ENCODE measurements at places on chromosomes 7 and 10.

GRCh38 chr10:81875467-81876252 lies 666 bp downstream of the NRG3 start:
- DNase-seq = no peak

DNA sequence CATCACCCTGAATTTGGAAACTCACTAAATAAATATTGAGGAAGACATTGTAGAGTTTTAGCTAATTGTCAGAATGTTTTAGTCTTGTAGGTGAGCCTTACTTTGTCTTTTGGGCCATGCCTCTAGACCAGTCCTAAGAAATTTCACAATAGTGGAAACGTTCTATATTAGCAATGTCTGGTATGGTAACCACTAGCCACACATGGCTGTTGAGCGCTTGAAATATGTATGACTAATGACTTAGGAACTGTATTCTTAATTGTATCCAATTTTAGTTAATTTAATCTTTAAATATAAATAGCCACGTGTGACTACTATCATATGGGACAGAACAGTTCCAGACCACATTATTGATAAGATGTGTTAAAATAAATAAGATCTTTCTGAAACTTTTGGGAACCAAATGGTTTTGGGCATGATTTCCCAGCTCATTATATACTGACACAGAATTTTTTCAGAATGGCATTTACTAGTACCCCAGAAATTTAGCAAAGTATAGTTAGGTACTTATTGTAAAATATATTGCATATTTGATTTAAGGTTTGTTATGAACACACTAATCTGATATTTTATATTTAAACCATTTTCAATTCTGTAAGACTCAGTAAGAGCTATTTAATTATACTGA lies 95.0 kb downstream of the VPS50 start:
- DNase-seq = no peak

DNA sequence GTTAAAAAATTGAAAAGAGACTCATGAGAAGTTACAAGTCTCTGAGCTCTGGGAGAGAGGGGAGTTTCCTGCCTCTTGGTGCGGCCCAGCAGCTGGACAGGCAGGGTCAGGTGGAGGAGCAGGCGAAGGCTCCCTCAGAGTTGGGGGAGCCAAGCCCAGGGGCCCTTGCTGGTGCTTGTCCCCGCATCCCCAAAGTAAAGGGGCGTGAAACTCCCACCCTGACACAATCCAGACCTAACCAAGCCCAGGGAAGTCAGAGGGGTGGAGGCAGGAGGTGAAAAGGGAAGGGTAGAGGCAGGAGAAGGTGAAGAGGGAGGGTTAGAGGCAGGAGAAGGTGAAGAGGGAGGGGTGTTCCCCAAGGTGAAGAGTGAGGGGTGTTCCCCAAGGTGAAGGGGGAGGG lies 322.8 kb downstream of the GLRX3 start:
- no peak for DNase-seq

GRCh38 chr7:107474104-107474521 lies 4.3 kb downstream of the GPR22 start:
- no peak for DNase-seq

GRCh38 chr10:104300002-104300735 lies 31.2 kb downstream of the GSTO2 start:
- no peak for DNase-seq

- DNase-seq = no peak
Measured at GRCh38 chr7:139823959-139824521, 5.0 kb upstream of the TBXAS1 start.

DNA sequence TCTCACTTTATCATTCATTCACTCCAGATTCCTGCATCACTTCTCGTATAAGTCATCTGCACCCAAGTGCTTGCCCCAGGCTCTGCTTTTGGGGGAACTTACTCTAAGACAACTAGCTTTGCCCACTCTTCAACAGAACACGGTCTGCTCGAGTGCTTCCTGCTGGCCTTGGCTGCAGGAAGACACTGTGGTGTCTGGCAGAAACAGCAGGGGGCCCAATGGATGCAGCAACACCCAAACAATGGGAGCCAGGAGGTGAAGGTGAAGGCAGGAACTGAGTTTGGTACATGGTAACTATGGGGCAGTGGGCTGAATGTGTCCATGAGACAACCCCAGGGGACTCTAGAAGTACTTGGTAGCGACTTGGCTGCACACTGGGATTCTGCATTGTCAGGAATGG lies 344.0 kb downstream of the REEP3 start:
- DNase-seq = no peak

- DNase-seq = no peak
Measured at GRCh38 chr7:78752554-78752953, 700.9 kb downstream of the MAGI2 start.

GRCh38 chr7:26584326-26584725 lies 280.1 kb downstream of the SKAP2 start:
- no peak for DNase-seq

- DNase-seq = no peak
Measured at GRCh38 chr7:150994838-150995510, 4.2 kb downstream of the NOS3 start.

DNA sequence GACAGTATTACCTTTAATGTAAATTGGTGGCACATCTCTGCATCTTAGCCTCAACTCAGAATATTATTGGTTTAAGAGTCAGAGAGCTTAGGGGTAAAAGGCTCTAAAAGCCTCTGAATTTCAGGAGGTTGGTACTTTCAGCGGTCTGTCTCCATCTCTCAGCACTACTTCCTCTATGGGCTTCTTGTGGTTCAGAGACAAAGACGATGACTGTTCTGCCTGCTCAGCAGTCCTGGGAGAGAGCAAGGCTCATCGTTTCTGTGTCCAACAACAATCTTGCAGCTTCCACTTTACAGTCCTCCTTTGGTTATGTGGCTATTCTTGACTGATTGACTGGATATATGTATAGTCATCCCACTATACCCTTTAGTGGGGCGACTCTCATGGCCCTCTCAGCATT lies 394.7 kb downstream of the AUTS2 start:
- no peak for DNase-seq

DNA sequence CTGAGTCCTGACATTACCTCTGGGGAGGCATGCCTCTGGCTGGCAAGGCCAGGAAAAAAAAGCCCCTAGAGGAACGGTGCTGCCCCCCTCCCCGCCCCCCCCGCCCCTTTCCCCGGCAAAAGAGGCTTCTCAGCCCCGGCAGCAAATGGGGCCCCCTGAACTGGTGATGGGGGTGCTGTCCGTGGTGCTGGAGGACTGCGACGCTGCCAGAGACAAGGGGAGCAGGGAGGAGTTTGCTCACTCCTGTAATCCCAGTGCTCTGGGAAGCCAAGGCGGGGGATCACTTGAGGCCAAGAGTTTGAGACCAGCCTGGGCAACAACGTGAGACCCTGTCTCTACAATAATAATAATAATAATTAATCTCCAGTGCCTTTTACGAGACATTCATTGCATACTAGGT lies 23.7 kb downstream of the SRRM3 start:
- DNase-seq = peak; percentile 7

DNA sequence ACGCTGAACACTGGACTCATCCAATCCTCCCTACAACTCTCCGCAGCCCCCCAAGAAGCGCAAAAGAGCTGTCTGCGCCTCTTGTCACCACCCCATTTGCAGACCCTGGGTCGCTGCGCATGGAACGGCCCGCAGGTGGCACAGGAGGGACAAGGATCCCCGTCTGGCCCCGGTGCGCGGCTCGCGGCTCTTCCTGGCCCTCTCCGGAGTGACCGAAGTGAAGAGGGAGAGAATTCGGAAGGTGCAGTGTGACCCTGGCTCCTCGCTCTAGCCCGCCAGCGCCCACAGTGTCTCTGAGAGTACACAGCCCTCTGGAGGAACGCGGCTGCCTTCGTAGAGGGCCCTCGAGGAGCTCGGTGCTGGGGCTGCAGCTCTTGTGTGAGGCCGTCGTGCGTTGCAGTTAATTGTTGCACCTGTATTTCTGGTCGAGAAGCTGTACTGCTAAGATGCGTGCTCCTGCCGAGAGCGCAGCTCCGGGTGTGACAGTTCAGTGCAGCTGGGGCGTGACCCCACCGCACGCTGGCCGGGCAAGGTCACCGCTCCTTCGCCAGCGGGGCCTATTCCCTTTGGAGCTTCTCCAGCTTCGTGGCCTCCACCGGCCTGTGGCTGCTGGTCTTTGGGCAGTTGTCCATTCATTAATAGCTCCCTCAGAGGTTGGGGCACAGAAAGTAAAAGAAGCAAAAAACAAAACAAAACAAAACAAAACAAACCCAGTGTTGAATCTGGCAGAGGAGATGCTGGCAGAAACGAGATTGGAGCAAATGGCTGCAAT lies 119.0 kb downstream of the SEC23IP start:
- DNase-seq = no peak

- no peak for DNase-seq
Measured at GRCh38 chr7:7129381-7129780, 53.0 kb upstream of the C1GALT1 start.

- DNase-seq = no peak
Measured at GRCh38 chr10:122232769-122233168, 38.3 kb upstream of the BTBD16 start.
